Naive thymus-derived CD8-positive, alpha-beta T cell (primary cell): ENCODE measurements at places on chromosomes 2 and 18.

DNA sequence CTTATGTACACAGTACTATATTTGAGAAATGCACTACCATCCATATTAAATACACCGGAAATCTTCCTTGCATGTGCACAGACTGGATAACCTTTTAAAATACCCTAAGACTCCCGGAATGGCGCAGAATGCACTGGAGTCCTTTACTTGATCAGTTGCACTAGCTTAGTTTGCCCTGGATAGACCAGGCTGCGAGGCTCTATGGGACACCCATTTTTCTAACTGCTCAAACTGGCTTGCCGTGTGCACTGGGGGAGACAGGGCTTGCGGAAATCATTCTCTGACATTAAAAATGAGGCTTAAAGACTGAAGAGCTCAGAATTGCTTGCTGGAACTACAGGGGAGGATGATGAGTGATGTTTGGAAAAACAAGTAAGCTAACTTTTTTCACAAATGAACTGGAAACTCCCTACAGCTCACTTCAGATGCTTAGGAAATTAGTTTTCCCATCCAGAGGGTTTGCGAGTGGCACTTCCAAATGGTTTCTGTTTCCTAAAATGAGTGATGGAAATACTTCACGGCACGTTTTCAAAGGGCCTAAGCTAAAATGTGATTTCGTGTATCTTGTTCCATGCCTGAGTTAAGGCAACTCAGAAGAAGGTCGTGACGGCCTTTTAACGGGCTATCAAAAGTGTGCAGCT is 2.7 kb downstream of the NCK2 start:
- H3K4me3 ChIP-seq = peak overlapping the region; percentile 94
- DNase-seq = no peak
- peak overlapping the region; percentile 82 for H3K27ac ChIP-seq
- no peaks in the 10 kb centered on the region for H3K36me3 ChIP-seq
- H3K4me1 ChIP-seq = peaks cover 75% of the 10 kb centered on the region
- no peaks in the 10 kb centered on the region for H3K27me3 ChIP-seq

GRCh38 chr2:218285604-218286003 is 6.7 kb downstream of the TMBIM1 start:
- H3K27me3 ChIP-seq = no peaks in the 10 kb centered on the region
- peaks cover 11% of the 10 kb centered on the region for H3K36me3 ChIP-seq
- H3K4me3 ChIP-seq = peak overlapping the region; percentile 94

- H3K4me1 ChIP-seq = no peaks in the 10 kb centered on the region
- H3K27me3 ChIP-seq = no peaks in the 10 kb centered on the region
- no peak for DNase-seq
- H3K4me3 ChIP-seq = no peak overlapping the region
- peak overlapping the region; percentile 56 for H3K27ac ChIP-seq
- peaks cover 10% of the 10 kb centered on the region for H3K36me3 ChIP-seq
Observed at GRCh38 chr18:68679528-68679927, 35.4 kb downstream of the TMX3 start.

DNA sequence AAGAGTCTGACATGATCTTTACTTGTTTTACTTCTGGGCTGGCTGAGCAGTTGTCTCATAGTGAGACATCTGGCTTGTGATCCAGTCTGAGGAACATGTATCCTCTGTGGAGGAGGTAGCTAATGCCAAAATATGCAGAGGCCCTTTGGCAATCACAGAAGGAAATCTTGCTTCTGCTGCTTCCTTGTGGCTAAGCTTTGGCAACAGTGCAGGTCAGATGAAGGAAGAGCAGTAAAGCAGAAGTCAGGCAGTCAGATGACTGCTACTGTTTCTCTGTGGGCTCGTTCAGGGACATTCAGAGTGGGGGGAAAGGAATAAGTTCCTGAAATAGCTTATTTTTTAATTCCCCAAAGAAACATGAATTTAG is 22.3 kb downstream of the DOK1 start:
- DNase-seq = no peak
- no peak overlapping the region for H3K4me3 ChIP-seq
- H3K4me1 ChIP-seq = peaks cover 17% of the 10 kb centered on the region
- H3K27ac ChIP-seq = no peak overlapping the region
- H3K27me3 ChIP-seq = peaks cover 4% of the 10 kb centered on the region

DNA sequence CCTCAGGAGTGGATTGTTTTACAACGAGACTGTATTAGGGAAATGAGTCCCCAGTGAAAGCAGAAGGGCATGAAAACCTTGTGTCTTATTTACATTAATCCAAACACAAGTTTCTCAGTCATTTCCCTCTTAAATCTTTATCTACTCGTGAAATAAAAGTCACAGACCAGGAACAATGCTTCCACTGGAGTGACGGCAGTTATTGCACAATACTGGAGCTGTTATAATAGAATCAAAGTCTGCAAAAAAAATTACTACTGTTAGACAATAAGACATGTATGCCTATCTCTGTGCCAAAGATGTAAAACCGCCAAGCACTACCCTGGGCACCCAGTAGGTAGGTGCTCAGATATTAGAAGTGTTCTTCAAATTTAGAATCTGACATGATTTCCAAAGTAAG is 375.5 kb downstream of the ZNF521 start:
- DNase-seq = no peak
- no peaks in the 10 kb centered on the region for H3K36me3 ChIP-seq
- no peak overlapping the region for H3K27ac ChIP-seq
- H3K4me1 ChIP-seq = no peaks in the 10 kb centered on the region
- H3K4me3 ChIP-seq = no peak overlapping the region
- H3K27me3 ChIP-seq = peaks cover 11% of the 10 kb centered on the region

DNA sequence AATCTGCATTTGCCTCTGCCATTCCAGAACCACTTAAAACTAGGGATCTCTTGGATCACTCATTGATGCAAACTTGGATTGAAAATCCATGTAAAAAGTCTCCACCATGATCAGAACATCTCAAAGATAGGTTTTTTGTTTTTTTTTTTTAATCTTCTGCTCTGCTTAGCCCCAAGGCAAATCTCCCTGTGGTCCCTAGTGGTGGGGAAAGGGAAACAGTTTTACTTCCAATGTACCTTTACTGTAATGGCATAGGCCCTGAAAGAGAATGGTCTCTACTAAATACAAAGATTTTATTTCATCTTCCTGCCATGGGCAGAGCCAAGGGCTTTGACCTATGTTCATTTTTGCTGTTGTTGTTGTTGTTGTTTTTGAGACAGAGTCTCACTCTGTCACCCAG is 78.4 kb downstream of the KANSL1L start:
- H3K27me3 ChIP-seq = no peaks in the 10 kb centered on the region
- H3K27ac ChIP-seq = no peak overlapping the region
- H3K4me1 ChIP-seq = no peaks in the 10 kb centered on the region

DNA sequence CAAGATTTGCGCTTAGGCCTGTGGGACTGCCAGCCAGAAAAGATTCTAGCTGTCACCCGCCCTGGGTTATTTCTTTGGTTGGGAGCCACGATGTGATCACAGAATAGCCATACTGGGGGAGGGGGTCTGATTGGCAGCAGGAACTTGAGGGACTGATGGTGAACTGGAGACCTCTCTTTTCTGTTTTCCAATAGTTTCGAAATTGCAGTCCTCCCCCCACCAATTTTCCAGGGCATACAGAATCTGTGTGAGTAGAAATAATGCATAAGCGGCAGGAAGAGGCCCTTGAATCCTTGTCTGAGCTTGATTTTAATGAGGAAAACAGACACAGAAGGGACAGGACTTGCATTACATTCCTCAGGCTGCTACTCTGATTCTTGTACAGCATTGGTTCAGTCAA is 2.2 kb upstream of the POLR2D start:
- H3K36me3 ChIP-seq = peaks cover 8% of the 10 kb centered on the region
- H3K4me3 ChIP-seq = no peak overlapping the region
- no peaks in the 10 kb centered on the region for H3K27me3 ChIP-seq
- H3K27ac ChIP-seq = peak overlapping the region; percentile 73

DNA sequence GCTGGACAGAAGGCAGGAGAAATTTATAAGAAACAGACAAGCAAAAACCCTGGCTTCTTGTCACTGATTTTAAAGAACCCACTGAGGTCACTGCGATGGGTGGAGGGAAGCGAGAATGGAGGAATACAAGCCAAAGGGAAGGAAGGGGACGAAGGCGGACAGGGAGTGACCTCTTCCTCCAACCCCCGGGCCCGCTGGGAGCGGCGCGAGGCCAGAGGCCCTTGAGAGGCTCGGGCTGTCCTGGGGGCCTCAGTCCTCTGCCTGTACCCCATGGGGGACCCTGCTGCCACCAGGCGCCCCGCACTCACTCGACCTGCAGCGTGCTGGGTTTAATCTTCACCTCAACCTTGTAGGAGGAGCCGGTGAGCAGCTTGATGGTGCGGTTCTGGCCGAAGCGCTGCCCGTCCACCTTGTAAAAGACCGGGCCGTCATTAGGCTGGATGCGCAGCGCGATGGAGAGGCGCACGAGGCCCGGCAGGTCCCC is 793 bp downstream of the CNRIP1 start:
- no peak for DNase-seq
- no peak overlapping the region for H3K27ac ChIP-seq
- H3K4me3 ChIP-seq = peak overlapping the region; percentile 75
- H3K4me1 ChIP-seq = peaks cover 10% of the 10 kb centered on the region
- H3K36me3 ChIP-seq = no peaks in the 10 kb centered on the region
- H3K27me3 ChIP-seq = peaks cover 50% of the 10 kb centered on the region

GRCh38 chr2:65396348-65397026 is 35.9 kb downstream of the SPRED2 start:
- H3K4me1 ChIP-seq = peaks cover 29% of the 10 kb centered on the region
- no peaks in the 10 kb centered on the region for H3K36me3 ChIP-seq
- H3K4me3 ChIP-seq = no peak overlapping the region
- peaks cover 2% of the 10 kb centered on the region for H3K27me3 ChIP-seq
- no peak for DNase-seq
- H3K27ac ChIP-seq = no peak overlapping the region

DNA sequence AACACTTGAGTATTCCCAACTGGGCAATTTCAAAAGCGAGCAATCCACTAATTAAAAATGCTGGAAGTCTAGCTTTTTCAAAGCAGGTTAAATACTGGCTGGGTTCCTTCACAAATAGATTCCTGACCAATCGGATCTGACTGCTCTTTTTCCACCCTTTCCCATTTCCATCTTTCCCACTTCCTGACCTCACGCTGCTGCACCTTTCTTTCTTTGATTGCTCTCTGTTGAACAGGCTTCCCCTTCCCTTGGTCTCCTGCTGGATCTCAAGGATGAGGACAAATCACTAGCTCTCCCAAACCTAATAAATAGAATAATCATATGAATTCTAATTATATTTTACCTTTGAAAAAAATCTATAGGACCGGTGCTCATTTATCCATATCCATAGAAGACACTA is 121.2 kb downstream of the TCF4 start:
- peaks cover 3% of the 10 kb centered on the region for H3K27me3 ChIP-seq
- no peak overlapping the region for H3K4me3 ChIP-seq
- no peaks in the 10 kb centered on the region for H3K4me1 ChIP-seq
- H3K36me3 ChIP-seq = no peaks in the 10 kb centered on the region
- DNase-seq = no peak

- no peak overlapping the region for H3K4me3 ChIP-seq
- no peaks in the 10 kb centered on the region for H3K4me1 ChIP-seq
- no peak overlapping the region for H3K27ac ChIP-seq
- no peaks in the 10 kb centered on the region for H3K36me3 ChIP-seq
- no peak for DNase-seq
Observed at GRCh38 chr2:223459328-223459939, 142.7 kb downstream of the SCG2 start.

DNA sequence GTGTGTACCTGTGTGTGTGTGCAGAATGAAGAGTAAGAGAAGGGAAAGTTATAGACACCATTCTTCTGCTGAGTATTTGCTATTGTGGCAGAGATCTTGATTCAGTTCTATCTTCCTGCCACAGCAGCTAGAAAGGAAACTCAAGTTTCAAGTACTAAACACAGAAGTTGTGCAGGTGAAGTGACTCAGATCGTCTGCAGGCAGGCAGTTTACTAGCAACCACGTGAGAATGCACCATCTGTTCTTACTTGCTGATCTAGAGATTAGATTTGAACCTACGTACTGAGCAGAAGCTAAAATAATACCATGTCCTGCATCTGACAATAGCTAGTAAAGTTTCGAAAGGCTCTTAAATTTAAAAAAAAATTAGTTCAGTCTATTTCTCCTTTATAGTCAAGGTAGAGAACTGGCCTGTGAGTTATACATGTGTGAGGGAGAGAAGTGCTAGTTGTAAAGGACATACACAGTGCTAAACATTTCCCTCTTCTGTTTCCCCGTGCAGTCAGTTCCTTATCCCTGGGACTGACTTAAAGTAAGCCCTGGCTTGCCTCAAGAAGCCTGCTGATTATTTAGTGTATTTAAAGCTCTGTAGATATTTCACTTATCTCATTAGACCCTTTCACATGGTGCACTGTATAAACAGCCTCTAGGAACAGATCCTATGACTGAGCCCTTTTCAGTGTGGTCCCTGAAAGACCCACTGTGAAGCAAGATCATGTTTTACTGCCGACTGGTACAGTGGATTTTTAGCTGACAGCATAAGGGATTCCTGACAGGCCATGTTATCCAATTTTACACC is 45.0 kb downstream of the SLC38A11 start:
- no peaks in the 10 kb centered on the region for H3K27me3 ChIP-seq
- DNase-seq = no peak
- no peak overlapping the region for H3K27ac ChIP-seq
- H3K36me3 ChIP-seq = no peaks in the 10 kb centered on the region

- no peaks in the 10 kb centered on the region for H3K27me3 ChIP-seq
- H3K4me3 ChIP-seq = no peak overlapping the region
- H3K27ac ChIP-seq = peak overlapping the region; percentile 39
- H3K36me3 ChIP-seq = no peaks in the 10 kb centered on the region
Observed at GRCh38 chr2:147630585-147630984, 214.2 kb upstream of the ACVR2A start.

GRCh38 chr2:204065566-204065965 is 129.0 kb downstream of the ICOS start:
- no peak for DNase-seq
- no peaks in the 10 kb centered on the region for H3K27me3 ChIP-seq
- H3K27ac ChIP-seq = no peak overlapping the region

DNA sequence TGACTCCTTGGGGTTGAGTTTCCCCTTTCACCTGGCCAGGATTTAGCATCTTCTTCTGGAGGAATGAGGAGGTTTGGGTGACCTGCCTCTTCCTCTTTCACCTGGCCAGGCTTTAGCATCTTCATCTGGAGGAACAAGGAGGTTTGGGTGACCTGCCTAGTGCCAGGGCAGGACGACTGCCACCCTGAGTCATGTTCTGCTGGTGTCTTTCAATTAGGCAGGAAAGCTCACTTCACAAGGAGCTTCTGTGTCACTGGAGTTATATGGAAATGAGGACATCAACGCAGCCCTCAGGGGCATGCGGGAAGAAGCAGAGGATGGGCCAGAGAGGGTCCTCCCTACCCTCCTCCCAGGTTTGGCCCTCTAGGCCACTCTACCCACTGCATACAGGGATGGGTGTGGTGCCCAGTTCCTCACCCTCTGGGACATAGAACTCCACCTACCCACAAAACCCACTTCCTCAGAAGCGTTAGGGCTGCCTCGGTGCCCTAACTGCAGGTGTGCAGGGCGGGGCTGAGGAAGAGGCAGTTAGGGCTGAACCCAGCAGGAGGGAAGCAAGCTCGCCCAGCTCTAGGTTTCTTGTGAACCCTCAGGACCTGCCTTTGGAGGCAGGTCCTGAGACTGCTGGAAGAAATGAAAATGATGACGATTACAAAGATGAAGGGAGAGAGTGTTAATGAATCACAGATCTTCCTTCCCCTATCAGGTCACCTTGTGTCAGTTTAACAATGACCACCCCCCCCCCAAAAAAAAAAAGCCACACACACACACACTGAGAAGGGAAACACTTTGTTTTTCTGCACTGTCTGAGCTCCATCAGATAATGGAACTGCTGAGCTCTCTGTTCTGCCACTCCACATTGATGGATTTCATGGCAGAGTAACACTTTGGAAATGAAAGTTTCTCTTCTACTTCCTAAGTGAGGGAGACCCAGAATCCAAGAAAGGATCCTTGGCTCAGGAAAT is 71.0 kb downstream of the ARL4C start:
- no peaks in the 10 kb centered on the region for H3K36me3 ChIP-seq
- peak overlapping the region; percentile 100 for H3K27ac ChIP-seq
- H3K4me3 ChIP-seq = peak overlapping the region; percentile 86
- peaks cover 42% of the 10 kb centered on the region for H3K4me1 ChIP-seq
- DNase-seq = peak; percentile 85
- H3K27me3 ChIP-seq = no peaks in the 10 kb centered on the region
